ENCODE measurements at places on chromosomes 12 and 14.

DNA sequence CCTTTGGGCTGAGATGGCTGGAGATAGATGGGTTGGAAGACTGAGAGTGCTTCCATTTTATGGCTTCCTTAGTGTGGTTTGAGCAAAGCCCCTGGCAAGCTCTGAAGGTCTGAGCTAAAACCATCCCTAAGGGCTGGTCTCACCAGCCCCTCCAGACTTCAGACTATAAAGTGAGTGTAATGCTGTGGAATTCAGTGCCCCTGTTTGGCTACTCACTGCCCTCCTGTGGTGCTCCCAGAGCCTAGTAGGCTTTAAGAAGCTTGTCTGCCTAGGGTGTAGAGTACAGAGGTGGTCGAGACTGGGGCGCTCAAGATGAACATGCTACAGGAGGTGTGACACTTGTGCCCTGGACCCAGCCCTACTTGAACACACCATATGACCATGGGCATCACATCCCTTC, 246.7 kb upstream of the FKBP4 start:
- DNase-seq: no peak

DNA sequence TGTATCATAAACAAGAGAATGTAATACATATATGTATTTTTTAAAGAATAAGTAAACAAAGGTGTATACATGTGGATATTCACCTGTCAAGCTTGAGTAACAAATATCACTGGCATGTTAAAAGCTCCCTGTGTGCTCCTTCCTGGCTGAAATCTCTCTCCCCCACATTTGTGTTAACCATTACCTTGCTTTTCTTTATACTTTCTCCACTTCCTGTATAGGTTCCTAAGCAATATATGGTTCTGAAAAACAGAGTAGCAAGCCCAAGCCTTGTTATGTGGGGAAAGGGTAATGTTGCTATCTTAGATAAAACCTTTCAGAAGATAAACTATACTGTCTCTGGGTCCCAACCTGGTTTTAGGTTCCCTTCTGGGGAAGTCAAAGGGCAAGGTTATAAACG, 32.3 kb upstream of the TBC1D30 start:
- DNase-seq: no peak

GRCh38 chr12:95766356-95767019, 24.1 kb downstream of the NTN4 start:
- no peak for DNase-seq

- no peak for DNase-seq
Observed at GRCh38 chr14:48323665-48324064, 648.3 kb upstream of the MDGA2 start.

DNA sequence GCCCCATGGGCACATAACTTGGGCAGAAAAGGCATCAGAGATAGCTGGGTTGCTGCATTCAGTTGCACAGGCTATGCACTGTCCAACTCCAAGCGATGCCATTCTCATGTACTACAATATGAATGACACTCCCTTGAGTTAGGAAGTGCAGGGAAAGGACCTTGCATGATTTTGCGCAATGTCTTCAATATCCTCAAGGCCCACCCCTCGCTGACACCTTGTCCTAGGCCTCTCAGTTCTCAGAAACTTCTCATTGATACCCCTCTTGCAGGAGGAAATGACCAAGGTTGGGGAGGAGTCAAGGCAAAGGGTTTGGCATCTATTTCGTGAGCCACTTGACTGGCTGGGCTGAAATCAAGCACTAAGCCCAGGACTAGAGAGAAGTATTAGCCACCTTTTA, 70.4 kb downstream of the ARL6IP4 start:
- no peak for DNase-seq

DNA sequence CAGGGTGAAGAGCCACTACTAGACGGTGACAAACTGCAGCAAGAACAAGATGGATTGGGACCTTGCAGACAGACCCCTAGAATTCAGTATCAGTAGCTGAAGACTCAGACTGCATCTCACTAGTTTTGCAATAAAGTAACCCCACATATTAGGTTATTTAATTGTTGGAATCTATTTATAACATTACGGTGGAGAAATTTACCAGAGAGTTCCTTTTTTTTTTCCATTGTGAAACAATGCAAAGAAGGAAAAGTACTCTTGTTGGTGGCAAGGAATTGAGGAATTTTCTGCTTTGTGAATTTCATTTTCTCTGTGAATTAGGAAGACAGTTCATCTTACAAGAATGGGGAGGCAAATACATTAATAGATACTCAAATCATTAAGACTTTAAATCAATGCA, 185.7 kb upstream of the PPFIA2 start:
- no peak for DNase-seq

DNA sequence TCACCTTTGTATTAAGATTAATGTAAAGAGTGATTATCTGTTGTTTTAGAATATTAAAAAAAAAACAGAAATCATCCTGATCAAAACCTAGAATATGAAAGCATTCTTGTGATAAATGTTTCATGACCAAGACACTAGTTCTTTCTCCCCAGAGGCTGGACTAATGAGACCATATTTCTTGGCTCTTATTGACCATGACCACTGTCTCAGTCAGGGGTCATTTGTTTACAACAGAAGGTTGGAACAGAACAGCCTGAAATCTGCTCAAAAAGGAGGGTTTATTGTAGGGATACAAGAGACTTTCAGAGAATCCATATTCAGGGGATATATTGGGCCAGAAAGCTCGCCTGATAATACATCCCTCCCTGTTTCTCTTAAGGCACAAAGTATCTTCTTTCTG, 87.7 kb downstream of the TMEM30B start:
- no peak for DNase-seq

Data from midbrain (tissue), 1 donor.